Activated T-helper 1 cell treated with anti-CD3 and anti-CD28 coated beads, Interleukin-12 subunit alpha, Interleukin-12 subunit beta, Interleukin-2, Interleukin-4 antibody, amounts not matched to agents 30 ng/mL and 10 ng/mL and 1 ng/mL, durations not matched to agents 14 hours and 24 hours and 36 hours (primary cell): ENCODE measurements at places on chromosomes 16 and 17. TPM values are rescaled to one million over a fixed set of nuclear protein-coding genes. Genes with fewer than 3 reads are reported as not detected.

Gene ASB16
- total RNA-seq: 0.31 and 0.42 TPM in 2 replicates

Gene DYNLRB2
- total RNA-seq: not detected in 2 replicates

Gene C1QTNF8
- not detected in 2 replicates for total RNA-seq

Gene GCGR
- not detected in 2 replicates for total RNA-seq

Gene GH1
- total RNA-seq: not detected in 2 replicates

- DNase-seq: no peak
Measured at GRCh38 chr17:82474223-82475010, 15.9 kb downstream of the NARF start.

GRCh38 chr16:11494433-11494832 lies 92.3 kb downstream of the LITAF start:
- DNase-seq: no peak

DNA sequence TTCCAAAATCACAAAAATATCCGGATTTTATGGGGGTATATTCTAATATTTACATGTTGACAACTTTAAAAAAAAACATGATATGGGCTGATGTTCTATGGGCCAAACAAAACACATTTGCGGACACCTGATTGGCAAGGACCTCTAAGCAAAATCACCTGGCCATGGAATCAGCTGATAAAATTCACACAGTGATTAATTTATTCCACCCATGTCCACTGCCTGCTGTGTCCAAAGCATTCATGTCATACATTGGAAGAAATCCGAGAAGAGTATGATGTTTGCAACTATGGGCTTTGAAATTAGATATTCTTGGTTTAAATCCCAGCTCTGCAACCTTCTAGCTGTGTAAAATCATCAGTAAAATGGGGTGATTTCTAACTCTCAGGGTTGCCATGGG lies 538.7 kb downstream of the HAPSTR1 start:
- DNase-seq: no peak

- no peak for DNase-seq
Measured at GRCh38 chr17:43962479-43962878, 8.7 kb upstream of the PYY start.
